ENCODE measurements at places on chromosomes 16 and 17.

DNA sequence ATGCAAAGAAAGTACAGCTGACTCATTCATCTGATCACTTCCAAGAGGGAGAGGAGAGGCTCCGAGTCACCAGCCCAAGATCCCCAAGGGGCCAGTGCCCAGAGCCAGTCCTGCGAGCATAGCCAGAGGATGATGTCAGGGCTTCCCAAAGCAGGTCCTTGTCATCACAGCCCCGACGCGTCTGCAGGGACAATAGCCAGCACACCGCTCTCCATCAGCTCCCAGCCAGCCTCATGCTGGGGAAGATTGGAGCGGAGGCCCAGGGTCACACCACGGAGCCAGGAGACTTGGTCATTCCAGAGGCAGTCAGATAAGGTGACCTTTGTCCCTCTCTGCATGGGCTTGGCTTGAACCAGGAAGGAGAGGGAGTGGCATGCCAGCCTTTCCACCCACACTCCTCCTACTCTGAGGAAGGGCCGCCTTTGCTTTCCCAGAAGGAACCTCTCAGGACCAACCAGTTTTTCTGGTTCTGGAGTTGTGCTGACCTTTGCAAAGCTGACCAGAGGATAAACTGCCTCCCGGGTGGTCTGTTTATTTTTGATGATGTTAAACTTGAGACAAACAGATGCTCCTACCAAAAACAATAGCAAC, 58.3 kb upstream of the ARHGAP44 start:
- DNase-seq = no peak

- DNase-seq = no peak
These were observed 47.1 kb upstream of the MYOCD start for GRCh38 chr17:12618557-12618956.

DNA sequence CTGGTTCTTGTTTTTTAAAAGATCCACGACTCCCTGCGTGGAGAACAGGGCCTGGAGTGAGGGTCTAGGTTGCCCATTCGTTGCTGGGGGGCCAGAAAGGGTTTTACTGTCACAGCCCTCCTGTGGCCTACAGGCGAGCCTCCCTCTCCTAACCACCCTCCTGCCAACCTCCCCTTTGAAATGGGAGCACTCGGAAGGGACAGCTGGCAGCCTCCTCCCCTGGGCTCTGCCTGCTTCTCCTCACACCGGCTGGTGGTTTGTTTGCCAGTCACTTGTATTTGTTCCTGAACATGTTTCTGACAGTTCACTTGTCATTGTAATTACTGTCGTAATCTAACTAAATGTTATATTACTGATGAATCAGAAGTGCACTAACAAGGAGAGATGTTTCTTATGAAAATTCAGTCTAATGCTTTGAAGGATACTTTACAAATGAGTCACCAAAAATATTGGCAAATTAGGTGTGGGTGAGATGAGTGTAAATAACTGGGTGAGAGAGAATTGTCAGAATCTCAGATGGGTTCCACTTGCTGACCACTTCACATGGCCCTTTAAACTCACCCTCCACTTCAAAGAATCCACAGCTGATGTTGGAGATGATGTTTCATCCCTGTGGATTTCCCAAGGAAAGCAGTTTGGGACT, 2.7 kb upstream of the SPPL2C start:
- no peak for DNase-seq

- DNase-seq = no peak
These were observed 13.8 kb downstream of the SMIM5 start for GRCh38 chr17:75647061-75647460.

DNA sequence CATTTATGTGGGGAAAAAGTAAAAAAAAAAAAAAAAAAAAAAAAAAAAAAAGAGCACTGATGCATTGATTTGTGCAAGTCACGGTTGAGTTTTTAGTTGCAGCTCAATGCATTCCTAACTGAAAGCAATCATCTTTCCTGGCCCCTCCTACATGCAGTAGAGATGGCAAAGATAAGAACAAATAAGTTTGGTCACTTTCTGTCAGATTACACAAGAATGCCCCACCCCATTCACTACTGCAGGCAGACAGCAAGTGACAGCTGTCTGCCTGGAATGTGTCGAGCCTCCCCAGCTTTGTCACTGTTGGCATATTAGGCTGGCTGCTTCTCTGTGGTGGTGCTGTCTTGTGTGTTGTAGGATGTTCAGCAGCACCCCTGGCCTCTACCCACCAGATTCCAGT, 243.5 kb downstream of the FOXL1 start:
- DNase-seq = no peak

- no peak for DNase-seq
These were observed 9.1 kb downstream of the MYH11 start for GRCh38 chr16:15847611-15848175.

DNA sequence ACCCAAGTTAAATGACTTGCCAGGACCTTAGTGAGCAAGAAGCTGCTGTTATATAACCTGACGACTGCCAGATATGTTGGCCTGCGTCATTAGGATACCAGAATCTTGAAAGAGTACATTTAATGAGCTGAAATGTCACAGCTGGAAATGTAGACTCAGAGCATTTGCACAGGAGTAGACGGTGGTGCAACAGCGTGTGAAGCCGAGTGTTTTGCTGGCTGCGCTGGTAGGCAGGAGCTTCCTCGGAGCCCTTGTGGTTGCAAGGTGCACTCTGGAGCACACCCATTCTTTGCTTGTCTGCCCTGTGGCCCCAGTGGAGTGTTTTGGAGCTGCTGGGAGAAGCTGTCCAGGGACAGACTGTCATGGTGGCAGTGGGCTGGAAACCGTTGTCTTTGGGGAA, 79.3 kb downstream of the BANP start:
- DNase-seq = no peak

GRCh38 chr17:64399767-64400156, 9.1 kb upstream of the PECAM1 start:
- DNase-seq = no peak

- DNase-seq = peak; percentile 8
These were observed 1.1 kb downstream of the CD300H start for GRCh38 chr17:74566132-74566753.

DNA sequence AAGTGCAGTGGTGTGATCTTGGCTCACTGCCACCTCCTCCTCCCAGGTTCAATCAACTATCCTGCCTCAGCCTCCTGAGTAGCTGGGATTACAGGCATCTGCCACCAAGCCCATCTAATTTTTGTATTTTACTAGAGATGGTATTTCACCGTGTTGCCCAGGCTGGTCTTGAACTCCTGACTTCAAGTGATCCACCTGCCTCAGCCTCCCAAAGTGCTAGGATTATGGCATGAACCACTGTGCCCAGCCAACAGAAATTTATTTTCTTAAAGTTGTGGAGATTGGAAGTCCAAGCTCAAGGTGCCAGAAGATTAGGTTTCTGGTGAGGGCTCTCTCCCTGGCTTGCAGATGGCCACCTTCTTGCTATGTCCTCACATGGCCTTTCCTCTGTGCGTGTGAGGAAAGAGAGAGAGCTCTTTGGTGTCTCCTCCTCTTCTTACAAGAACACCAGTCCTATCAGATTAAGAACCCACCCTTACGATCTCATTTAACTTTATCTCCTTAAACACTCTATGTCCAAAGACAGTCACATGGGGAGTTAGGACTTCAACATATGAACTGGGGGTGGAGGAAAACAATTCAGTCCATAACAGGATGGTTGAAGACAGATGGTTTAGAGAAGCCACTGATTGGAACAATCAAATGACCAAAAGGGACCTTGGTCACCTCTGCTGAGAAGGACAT, 31.8 kb downstream of the C16orf82 start:
- DNase-seq = no peak

DNA sequence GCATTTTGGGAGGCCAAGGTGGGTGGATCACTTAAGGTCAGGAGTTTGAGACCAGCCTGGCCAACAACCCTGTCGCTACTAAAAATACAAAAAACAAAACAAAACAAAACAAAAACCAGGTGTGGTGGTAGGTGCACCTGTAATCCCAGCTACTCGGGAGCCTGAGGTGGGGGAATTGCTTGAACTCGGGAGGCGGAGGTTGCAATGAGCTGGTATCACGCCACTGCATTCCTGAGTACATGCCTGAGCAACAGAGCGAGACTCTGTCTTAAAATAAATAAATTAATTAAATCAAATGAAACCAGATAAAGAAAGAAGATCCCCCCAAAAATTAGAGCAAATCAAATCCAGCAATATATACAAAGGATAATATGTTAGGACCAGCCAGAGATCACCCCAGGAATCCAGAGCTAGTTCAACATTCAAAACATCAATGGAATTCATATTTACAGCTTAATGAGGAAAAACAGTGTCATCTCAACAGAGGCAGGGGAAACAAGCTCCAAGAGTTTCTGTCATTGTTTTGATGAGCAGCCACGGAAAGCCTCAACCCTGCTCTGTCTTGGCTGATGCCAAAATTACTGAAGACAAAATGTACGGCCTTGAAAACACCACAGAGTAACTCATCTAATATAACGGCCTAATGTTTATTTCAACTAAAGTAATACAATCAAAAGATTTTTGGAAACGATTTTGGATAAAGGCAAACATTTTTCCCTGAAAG, 3.7 kb downstream of the PEMT start:
- DNase-seq = no peak

DNA sequence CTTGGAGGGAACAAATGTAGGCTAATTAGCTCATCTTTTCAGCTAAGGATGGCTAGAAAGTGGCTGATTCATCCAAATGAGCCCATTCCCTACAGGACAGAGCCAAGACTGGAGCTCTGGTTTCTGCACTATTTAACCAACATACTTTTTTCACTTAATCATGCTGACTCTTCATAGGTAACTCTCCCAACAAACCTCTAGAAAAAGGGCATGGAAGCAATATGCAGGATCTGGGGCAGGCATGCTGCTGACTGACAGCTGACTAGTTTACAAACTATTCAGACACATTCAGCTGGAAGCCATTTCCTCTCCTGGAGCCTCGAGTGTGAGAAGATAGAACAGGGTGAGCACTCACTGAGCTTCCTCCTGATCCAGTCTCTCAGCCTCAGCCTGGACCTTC, 6.2 kb downstream of the BECN1 start:
- DNase-seq = no peak

DNA sequence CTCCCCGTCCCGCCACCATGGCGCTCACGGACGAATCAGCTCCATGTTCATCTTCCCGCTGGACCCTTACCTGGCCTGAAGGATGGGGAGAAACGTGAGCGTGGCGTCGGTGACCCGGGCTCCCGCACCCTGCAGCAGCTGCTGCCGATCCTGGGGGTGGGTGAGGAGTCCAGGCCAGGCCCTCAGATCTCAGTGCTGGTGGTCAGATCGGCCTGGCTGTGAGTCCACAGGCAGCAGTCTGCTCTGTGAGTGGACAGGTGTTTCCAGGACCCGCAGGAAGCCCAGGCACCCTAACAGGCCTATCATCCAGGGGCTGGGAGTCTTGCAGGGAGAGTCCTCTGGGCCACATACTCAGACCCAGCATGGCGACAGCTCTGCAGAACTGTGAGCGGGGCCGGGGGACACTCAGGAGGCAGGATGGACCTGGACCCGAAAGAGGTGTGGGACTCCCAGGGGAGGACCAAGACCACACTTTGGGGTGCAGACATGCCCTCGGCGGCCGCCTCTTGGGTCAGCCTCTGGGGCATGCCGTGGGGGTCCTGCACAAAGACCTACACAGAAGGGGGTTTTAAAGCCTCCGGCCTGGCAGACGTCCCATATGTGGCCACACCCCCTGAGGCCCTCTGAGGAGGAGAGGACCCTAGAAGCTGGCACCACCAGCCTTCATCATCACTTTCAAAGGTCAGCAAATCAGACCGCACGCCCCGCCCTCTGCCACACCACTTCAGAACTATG, 27.2 kb upstream of the ZNF469 start:
- DNase-seq = no peak

GRCh38 chr17:8074554-8074953, 13.0 kb downstream of the ALOX12B start:
- DNase-seq = no peak

DNA sequence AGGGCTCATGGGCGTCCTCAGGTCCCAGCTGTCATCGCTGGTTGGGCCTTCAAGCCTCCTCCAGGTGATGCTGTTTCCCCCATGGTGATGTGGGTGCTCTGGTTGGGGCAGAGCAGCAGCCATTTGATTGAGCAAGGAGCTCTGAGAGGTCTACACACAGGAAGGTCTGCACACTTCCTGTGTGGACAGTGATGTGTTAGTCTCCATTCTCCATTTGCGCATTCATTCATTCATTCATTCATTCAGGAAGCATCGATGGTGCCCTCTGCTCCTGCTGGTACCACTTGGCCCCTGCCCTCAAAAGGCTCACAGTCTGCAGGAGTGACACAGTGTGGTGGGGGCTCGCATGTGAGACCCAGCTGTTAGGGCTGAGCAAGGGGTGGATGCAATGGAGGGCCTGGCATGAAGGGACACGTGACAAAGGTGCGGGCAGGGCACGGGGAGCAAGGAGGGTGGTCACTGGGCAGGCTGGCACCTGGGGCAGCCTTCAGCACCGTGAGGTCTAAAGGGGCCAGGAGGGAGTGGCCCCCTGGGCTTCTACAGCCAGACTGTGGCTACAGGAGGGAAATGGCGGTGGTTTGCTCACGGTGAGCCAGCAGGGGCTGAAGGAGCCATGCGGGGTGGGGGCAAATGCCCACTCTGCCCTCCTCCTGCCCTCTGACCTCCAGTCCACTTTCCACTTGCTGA, 1.5 kb downstream of the ADGRG3 start:
- no peak for DNase-seq

DNA sequence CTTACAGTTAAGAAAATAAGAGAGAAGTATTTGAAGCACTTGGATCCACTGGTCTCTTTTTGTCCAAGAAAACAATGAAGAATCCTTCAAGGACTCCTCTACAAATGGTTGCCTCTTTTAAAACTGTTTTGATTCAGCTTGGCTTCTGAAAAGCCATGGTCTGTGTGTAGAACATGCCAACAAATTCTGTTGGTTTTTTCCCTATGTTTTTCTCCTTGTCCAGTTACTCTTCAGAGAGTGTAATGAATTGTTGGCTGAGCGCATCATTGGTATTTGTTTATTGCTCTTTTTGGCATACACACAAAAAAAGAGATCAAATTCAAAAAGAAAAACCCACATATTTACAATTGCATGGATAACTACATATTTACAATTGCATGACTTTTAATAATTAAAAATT, at the start of gene ABCA10:
Gene ABCA10, minus strand, starts transcription at position 249 of the 400 bp plus-strand sequence. CDS start 3,466 bp downstream, outside the sequence.
- DNase-seq = no peak

- DNase-seq = peak; percentile 88
These were observed 1.7 kb upstream of the SLC16A11 start for GRCh38 chr17:7045492-7046126.

- DNase-seq = no peak
These were observed 2.7 kb upstream of the TRAF7 start for GRCh38 chr16:2152695-2153506.

- no peak for DNase-seq
These were observed 293.6 kb upstream of the CDH11 start for GRCh38 chr16:65415460-65415859.

- no peak for DNase-seq
These were observed 10.9 kb downstream of the RNF112 start for GRCh38 chr17:19421926-19422325.

DNA sequence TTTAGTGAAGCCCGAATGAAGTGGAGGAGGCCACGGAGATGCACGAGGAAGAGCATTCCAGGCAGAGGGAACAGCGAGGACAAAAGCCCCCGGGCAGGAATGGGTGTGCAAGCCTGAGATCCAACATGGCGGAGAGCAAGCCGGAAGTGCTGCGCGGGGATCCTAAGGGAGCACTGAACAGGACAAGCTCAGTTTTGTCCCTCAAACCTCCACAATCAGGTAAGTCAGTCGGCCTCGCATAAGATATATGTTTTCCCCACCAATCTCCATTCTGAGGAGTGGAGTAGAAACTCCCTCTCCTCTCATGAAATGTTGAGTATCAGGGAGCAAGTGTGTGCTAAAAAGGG, 32.9 kb upstream of the USP22 start:
- no peak for DNase-seq

- DNase-seq = no peak
These were observed 1.8 kb upstream of the FDXR start for GRCh38 chr17:74874615-74875037.

GRCh38 chr17:32102172-32102571, 40.1 kb upstream of the RHOT1 start:
- no peak for DNase-seq
